ENCODE measurements at places on chromosomes 12 and 14.

- DNase-seq = no peak
Observed at GRCh38 chr14:63492391-63492790, 50.8 kb downstream of the PPP2R5E start.

GRCh38 chr14:51822499-51822898, 37.9 kb upstream of the GNG2 start:
- DNase-seq = no peak

DNA sequence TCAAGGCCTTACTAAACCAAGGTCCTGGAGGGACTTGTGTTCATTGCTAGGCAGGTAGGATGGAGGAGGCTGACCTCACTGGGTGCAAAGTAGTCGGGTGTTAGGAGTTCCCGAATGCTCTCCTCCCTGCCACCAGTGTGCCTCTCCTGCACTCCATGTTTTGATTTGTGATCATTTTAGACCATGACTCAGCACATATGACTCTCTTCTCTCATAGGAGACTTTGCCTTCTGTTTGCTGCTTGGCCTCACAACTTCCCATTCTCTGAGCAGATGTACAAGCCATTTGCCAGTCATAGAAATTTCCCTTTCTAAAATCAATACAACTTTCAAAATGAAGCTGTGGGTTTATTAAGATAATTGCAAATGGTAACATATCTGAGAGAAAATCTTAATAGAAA, 46.6 kb upstream of the LRIG3 start:
- DNase-seq = no peak

DNA sequence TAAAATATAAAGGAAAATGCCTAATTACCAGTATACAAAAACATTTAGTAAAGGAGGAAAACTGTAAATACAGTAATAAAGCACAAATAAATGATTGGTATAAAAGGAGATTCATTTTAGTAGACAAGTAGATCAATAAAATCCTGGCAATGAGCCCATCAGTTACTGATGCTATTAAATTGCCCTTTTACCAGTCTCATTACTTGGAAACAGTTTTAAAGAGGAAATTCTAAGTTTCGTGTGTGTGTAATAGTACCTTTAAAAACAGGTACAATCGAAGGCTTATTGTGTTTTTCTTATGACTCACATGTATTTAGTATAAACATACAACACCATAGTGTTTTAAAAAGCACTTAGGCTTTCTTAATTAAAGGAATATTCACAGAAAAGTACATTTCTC, 46.4 kb upstream of the SYT10 start:
- no peak for DNase-seq

DNA sequence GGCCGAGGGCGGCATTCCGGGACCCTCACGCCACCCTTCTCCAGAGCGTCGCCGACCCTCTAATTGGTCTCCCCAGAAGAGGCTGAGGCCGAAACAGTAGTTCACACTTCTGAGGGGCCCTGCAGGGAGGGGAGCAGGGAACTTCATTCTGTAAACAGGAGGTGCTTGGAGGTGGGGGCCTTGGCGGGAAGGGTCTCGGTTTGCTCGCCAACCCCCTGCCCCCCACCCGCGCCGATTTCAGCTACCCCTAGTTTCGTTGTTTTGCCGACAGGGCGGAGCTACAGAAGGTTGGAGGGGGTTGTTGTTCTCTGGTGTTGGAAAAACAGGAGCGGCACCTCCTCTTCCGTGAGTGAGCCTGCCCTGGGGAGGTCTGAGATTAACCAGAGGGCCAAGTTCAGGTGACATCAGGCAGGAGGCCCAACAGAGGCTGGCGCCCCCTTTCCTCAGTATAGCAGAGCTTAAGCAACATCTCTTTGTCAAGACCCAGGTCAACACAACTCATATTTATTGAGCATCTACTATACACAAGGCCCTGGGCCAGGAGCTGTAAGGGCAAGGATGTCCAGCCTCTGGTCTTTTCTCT, 682 bp downstream of the ERBB3 start:
- DNase-seq = peak; percentile 65

DNA sequence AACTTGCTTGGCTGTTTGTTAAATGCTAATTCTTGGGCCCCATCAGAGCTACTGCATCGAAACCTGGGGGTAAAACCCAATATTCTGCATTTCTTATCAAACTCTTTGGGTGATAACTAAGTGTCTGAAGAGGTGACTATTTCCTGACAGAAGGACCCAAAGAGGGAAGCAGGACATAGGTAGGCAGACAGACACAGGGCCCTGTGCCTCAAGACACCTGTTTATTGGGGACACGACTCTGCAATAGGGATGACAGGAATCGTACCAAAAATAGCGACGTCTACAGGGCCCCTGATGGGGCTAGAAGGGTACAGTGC, 8.6 kb downstream of the ZNF219 start:
- DNase-seq = no peak

GRCh38 chr12:42282294-42282693, 43.6 kb downstream of the ZCRB1 start:
- no peak for DNase-seq

DNA sequence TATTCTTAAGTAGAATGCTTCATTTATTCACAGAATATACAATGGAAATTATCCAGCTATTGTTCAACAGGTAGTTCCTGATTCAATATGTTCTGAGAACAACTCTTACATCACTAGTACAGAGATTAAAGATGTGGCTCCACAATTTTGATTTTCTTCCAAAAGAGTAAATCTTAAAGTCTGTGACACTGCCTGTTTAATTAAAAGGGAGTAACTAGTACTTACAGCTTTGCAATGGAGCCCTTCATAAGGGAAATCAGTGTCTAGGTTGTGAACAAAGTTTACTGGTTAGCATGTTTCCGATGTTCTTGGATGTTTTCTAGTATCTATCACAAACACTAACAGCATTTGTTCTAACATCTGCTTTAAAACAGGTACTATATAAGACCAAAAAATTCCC, 30.8 kb downstream of the MIA2 start:
- DNase-seq = no peak

- DNase-seq = no peak
Observed at GRCh38 chr14:79668951-79669350, 542.4 kb downstream of the DIO2 start.

DNA sequence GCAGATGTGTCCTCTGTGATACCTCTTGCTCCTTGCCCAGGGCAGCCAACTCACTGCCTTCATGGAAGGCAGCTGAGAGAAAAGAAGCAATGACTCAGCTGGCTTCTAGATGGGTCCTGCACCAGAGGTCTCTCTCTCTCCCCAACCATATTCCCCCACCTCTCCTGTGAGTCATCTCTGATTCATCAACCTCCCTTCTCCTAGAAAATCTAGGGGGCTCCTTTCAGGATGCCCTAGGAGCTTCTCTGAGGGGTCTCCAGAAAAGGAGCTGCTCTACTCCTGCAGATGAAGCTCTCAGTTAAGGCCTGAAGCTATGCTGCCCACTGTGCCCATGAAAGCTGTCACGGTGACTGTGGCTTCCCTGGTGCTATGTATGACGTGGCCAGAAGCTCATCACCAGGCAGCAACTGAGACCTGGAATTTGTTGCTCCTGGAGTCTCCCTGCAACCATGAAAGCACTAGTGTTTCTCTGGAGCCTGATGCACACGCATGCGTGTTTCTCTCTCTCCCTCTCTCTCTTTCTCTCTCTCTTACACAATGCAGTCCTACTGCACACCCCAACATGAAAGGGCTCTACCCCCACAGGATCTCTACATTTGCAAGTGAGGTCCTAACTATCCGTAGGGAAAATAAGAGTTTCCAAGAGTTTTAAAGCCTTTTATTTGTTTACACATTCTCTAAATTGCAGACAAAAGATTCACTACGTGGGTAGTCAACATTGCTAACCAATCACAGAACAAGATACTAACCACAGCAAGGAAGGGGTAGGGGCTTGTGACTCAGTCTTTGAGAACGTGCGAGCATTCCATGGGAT, 285.3 kb downstream of the DPF3 start:
- DNase-seq = no peak

GRCh38 chr14:89214221-89214965, 202.6 kb downstream of the FOXN3 start:
- no peak for DNase-seq

GRCh38 chr12:3962631-3963483, 89.7 kb upstream of the PARP11 start:
- DNase-seq = no peak

- DNase-seq = peak; percentile 83
Observed at GRCh38 chr12:132689227-132689626, 1.8 kb downstream of the PXMP2 start.

DNA sequence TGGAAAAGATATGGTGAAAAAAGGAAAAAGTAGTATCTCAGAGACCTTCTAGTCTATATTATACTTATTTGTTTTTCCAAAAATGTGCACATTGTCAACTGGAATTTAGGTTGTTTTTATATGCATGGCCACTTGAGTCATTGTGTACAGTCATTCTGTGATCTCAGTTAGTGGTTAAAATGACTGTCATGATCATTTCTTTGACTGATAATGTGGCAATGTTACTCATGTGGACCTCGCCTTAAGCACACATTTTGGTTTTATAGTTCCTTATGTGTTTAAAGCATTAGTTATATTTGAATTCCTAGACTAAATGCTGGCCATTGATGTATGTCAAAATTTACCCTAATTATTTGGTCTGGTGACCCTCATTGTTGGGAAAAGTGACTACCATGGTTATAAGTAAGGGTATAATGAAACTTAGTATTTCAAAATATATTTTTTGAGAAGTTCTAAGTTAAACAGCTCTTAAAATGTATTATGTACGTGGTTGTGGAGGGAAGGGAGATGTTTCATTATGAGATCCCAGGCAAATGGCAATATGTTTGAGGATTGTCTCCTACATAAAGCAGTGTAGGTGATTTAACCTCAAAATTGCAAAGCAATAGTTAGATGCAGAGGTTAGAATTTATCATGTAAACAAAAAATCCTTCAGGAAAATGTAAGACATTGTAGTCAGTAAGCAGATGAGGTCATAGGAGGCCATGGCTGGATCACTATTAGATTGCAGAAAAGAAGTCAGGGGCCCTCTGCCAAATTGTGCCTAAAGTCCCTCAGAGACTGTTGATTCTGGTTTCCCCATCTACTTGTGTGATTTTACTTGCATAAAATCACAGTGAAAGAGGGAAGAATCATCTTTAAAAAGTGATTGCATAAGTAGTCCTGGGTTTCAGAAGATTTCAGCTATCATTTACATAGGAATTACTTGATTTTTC, 17.5 kb downstream of the PNMA1 start:
- DNase-seq = no peak

GRCh38 chr12:25121110-25121509, 73.8 kb downstream of the DNAI7 start:
- DNase-seq = no peak

DNA sequence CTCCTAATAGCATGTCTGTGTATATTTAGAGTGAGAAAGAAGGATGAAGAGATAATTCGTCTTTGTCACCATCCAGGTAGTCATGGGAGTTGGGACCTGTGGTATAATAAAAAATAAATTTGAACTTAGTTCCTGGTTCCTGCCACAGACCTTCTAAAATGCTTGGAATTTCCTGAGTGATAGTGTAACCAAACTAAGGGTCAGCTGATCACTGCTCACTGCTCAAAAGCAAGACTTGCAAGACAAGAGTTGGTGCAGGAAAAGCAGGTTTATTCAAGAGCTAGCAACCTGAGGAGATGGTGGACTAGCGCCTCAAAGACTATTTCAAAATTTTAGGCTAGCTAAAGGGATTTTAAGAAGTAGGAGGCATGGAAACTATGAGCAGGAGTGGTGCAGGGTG, 19.1 kb downstream of the ANG start:
- no peak for DNase-seq

DNA sequence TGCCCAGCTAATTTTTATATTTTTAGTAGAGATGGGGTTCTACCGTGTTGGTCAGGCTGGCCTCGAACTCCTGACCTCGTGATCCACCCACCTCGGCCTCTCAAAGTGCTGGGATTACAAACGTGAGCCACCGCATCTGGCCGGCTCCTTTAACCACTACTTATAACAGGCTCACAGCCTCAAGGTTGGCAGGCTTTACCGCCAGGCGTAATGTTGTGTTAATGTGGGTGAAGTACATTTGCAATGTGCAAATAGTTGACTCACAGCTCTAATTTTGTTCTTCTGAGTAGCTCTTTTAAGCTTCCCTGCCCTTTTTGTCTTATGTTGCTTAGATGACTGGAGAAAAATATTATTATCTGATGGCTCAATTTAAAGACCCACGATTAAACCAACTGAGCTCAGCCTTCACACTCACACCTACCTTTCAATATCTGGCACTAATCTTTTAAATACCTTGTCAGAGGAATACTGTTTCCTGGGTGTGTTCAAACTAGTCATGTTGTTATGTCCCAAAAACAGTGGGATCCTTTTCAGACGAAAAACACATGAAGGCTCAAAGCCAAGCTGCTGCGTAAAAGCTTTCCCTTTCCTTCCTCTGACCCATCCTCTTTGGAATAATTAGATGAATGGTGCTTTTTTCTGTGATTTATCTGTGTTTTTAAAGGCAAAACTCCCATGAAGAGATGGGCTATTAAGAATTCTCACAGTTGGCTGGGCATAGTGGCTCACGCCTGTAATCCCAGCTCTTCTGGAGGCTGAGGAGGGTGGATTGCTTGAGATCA, 57.2 kb upstream of the USP44 start:
- no peak for DNase-seq

- DNase-seq = no peak
Observed at GRCh38 chr14:95979339-95980042, 59.7 kb upstream of the C14orf132 start.

DNA sequence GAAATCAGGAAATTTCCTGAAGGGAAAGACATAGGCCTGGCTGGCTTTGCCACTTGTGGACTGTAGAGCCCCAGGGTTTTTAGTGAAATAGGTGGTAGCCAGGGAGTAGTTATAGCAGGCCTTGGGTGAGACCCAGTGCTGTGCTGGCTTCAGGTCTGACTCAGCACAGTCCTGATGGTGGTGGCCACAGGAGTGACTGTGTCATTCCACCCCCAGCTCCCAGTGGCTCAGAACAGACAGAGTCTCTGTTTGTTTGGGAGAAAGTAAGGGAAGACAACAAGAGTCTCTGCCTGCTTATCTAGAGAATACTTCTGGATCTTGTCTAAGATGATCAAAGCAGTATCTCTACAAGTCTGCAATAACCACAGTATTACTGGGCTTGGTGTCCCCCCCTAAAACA, 27.5 kb upstream of the OR6J1 start:
- no peak for DNase-seq

GRCh38 chr14:93368996-93369712, 22.2 kb downstream of the COX8C start:
- DNase-seq = no peak

GRCh38 chr12:128069359-128069997, 197.5 kb upstream of the TMEM132C start:
- no peak for DNase-seq

DNA sequence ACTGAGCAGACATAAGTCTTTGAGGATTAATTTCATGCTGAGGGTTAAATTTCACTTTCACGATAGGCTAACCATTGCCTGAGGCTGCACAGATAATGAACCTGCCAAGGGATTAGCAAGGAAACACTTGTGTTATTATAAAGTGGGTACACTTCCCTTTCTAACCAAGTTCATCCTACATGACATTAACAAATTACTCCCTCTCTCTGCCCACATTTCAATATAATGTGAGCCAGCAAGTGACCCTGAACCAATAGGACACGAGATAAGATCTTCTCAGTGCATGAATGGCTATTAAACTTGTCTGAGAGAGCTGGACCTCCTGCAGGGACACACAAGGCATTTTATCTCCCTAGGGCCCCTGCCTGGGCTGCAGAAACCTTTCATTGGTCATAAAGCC, 173.5 kb downstream of the PAX9 start:
- no peak for DNase-seq

GRCh38 chr14:92670643-92671366, 77.6 kb downstream of the LGMN start:
- no peak for DNase-seq

- no peak for DNase-seq
Observed at GRCh38 chr12:49626169-49626835, 2.9 kb downstream of the PRPF40B start.
